ENCODE measurements at places on chromosomes 3 and 15. TPM values are rescaled to one million over a fixed set of nuclear protein-coding genes. Genes with fewer than 3 reads are reported as not detected.

Gene NANOGP8
- not detected for total RNA-seq

Gene CLEC3B
- total RNA-seq: not detected

Gene UBE2E1
- total RNA-seq: 108 TPM

Gene PLSCR5
- not detected for total RNA-seq

Gene RFT1
- total RNA-seq: 27.9 TPM
